ENCODE measurements at places on chromosomes 2 and 18.

- no peak for DNase-seq
Measured at GRCh38 chr2:151904021-151904420, 75.8 kb upstream of the ARL5A start.

GRCh38 chr2:103738606-103739005, 976.8 kb downstream of the TMEM182 start:
- DNase-seq = no peak

GRCh38 chr2:25682082-25682481, 8.7 kb upstream of the DTNB start:
- DNase-seq = no peak

GRCh38 chr18:79476918-79477571, 81.3 kb downstream of the NFATC1 start:
- DNase-seq = no peak

DNA sequence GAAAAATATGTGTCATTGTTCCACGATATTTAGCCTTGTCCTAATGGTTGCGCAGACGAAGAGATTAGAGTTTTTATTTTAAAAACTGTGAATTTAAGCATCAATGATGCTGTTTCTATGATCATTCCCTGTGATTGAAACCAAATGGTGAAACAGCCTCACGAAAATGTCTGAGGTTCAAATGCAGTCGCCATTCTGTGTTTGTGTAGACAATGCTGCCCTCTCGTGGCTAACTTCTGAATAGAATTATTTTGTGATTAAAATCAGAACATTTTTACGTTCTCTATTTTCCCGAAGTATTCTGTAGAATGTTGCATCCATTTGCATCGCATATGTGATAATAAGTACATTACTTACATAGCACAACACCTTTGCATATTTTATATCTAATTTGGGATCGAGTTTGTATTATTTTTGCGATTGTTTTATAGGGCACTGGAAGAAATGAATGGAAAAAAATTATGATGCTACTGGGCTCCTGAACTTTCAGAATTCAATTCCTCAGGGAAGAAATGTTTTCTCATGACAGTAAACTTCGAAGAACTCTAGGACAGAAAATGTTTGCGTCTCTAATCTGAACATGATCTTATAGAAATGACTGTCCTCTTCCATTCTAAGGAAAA, 54.8 kb upstream of the CREB1 start:
- peak; percentile 76 for DNase-seq

DNA sequence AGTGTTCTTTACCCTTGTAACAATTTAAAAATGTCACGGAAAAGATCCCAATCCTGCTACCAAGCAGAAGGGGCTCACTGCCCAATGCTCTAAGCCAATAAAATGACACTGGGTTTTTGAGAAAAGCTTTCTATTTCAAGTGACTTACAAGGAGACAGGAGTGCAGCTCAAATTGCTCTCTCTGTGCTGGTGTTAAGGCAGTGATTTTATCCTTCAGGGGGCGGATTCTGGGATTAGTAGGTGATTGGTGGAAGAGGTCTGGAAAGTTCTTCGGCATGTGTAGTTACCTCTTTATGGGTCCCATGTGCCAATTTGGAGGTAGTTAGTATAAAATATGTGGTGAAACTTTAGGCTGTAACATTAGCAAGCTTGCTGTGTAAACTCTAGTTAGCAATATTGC, 27.4 kb upstream of the MCM6 start:
- DNase-seq = no peak

- DNase-seq = no peak
Measured at GRCh38 chr18:66874375-66874774, 270.5 kb upstream of the CDH19 start.

DNA sequence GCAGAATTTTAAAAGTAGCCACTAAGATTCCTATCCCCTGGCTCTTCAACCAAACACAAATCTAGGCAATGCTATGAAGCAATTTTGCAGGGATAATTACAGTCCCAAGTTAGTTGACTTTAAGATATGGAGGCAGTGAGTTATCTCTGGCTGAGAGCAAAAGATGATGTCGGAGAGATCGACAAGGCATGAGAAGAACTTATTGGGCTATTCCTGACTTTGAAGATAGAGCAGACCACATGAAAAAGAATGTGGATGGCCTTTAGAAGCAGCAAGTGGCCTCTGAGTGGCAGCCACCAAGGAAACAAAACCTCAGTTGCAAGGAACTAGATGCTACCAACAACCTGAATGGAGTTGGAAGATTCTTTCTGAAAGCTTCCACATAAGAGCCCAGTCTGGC, 58.2 kb upstream of the PPM1B start:
- no peak for DNase-seq

DNA sequence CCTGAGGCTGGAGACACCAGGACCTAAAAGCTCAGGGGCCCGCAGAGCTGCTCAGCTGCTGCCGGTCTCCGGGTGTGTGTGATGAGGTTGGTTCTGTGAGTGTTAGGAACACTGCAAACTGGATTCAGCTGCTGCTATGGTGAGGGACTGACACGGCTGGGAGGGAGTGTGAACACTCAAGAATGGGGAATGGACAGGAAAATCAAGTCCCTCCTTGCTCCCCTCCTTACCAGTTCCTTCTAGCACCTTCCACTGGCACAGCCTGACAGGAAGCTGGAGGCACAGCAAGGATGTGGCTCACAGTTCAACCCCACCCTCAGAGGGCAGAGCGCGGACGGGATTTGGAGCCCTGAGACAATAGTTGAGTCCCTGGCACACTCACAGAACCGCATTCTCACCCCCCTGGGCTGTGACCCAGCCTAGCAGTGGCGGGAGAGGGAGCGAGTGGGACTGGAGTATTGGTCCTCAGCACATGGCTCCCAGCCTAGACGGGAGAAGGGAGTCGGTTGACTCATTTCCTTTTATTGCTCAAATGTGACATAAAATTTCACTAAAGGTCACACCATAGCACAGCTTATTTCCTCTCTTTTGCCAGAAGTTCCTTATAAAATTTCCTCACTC, 42.5 kb downstream of the LRRC30 start:
- DNase-seq = no peak

- peak; percentile 71 for DNase-seq
Measured at GRCh38 chr18:54805571-54806334, 22.5 kb upstream of the RAB27B start.

GRCh38 chr2:226994775-226995174, 158.9 kb downstream of the RHBDD1 start:
- no peak for DNase-seq

DNA sequence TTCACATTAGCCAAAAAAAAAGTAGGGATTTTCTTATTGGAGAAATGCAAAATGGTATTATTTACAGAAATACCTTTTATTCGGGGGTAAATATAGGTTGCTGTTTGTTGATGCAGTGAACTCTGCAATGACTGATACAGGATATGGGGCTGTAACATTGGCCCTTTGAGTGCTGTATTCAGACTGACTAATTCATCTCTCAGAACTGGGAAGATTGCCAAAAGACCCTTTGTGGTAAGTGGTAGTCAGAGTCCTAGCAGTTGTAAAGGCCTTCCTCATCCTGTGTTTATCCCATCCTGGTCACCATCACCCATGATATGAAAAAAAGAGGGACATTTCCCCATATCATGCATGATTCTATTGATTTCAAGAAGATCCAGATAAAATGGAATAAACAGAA, 14.0 kb upstream of the DCC start:
- DNase-seq = peak; percentile 40

DNA sequence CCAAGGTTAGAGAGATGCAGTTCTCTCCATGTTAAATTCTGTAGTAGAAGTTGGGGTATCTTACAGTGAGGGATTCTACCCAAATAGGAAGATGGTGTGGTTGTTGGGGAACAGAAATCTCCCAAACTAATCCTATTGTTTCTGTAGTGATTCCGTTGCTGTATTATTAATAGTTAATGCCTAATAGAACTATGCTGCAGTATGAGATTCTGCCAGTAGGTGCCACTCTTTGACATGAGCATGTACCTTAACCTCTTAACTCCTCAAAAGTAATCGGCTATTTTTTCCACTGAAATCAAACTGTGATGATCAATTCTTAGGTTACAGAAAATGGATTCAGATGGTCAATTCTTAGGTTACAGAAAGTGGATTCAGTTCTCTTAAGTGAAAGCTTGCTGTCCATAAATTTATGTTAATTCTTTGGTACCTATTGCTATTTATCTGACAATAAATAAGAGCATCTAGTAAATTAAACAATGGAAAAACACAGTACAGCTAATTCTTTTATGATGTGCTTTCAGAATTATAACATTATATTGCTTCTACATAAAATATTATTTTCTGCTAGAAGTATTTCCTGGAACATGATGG, 97.9 kb upstream of the DLX2 start:
- peak; percentile 79 for DNase-seq

GRCh38 chr2:120169020-120169419, 54.2 kb downstream of the TMEM185B start:
- DNase-seq = no peak

DNA sequence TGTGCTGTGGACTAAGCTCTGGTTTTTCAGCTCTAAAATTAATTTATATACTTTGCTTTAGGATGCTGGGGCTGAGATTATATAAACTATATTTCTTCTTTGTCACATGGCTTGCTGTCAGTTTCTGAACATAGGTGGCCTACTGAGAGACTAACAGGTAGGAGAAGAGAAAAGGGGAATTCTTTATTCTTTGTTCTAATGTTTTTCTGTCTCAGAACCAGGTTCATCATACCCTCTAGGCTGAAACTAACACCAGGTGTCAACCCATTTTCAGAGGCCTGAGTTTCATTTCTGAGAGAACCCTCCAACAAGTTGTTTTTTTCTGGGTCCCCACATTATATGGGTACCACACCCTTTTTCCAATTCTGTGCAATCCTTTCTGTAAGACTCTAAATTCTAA, 843.6 kb downstream of the TRIB2 start:
- DNase-seq = no peak

DNA sequence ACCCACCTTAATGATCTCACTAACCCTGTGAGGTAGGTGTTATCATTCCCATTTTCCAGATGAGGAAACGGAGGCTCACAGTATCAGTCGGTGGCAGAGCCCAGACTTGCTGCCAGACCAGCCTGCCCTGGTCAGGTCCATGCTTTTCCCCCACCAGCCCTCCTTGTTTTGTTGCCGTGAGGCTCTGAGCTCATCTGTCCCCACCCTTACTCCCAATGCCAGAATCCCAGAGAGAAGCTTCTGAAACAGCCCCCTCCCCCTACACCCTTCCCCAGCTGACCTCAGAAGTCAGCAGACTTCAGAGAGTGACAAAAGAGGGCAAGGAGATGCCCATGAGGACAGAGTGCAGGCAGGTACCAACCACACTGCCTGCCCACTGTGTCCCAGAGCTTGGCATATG, 20.8 kb upstream of the TNS1 start:
- no peak for DNase-seq

- DNase-seq = no peak
Measured at GRCh38 chr2:128491692-128492244, 173.1 kb upstream of the HS6ST1 start.

DNA sequence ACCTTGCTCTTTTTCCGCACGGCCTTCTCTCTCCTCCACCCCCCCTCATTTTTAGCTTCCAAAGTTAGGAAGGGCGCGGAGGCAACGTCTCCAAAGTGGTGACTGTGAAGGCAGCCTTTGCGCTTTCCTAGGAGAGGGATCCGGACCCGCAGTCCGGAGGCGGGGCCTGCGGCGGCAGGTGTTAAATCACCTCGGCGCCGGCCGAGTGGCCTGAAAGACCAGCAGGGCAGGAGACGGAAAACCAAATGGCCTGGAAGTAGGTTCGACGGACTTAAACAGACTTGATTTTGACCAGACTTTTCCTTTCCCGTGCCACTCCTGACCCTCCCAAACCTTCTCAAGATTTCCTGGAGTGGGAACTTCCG, 615 bp downstream of the GORASP2 start:
- DNase-seq = peak; percentile 92

- DNase-seq = no peak
Measured at GRCh38 chr2:232926431-232926939, 56.4 kb downstream of the SNORC start.

DNA sequence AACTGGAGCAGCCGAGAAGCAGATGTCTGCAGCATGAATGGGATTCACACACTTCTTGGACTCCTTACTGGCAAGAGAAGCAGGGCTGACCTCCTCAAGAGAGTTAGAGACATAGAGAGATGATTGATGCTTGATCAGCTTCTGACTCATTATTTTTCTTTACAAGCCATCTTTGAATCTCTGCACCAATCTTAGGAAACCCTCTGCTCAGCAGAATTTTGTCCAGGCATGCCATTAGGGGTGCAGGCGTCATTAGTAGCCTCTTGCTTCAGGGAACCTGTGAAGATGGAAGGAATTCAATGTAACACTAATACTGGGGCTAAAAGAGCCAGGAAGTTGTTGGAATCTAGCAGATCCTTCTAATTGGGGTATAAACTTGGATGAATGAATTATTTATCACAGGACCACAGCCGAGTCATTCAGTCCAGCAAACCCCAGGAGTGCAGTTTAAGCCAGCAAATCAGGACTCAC, 151.8 kb downstream of the MGAT5 start:
- no peak for DNase-seq

DNA sequence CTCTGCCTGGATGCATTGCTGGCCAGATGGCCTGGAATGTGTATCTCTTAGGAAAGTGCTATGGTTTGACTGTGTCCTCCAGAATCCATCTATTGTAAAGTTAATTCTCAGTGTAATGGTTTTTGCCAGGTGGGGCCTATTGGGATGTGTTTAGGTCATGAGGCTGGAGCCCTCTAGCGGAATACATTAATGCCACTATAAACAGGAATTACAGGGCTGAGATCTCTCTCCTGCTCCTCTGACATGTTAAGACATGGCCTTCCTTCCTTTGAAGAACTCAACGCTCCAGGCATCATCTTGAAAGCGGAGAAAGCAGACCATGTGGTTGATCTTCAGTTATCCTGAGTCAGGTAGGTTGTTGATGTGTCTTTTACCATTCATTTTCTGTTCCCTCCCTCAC, 276.4 kb downstream of the RPIA start:
- DNase-seq = peak; percentile 56

DNA sequence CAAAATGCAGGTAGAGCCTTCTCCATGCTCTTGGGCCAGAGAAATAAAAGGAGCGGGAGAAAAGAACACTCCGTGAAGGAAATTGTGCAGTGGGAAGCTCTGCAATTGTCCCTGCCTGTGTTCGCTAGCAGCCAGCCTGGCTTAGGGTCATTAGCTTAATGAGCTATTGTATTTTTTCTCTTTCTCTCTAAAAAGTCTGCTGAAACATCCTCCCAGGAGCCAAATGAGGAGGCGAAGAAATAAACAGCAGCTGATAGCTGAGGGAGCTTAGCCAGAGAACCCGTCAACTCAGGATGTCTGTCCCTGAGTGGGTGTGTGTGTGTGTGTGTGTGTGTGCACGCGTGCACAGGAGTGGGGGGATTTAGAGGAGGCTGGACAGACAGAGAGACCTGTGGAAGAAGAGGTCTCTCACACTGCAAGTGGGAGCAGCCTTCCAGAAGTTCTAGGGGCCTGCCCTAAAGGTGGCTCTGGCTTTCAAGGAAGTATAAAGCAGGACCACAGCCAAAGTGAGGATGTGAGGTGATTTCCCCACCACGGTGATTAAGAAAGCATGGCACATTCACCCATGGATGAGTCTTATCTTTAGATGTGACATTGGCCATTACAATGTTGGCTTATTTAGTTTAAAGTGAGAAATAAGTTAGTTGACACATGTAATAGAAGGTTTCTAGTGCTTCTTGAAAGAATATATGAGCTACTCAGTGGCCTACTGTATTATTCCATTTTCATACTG, 690.4 kb downstream of the RNF144A start:
- no peak for DNase-seq
